Inflammatory macrophage treated with lipopolysaccharide for 4 hours (primary cell): ENCODE measurements at places on chromosomes 3 and 15.

- peak; percentile 97 for DNase-seq
Measured at GRCh38 chr3:122233101-122233952, 49.9 kb downstream of the CASR start.

GRCh38 chr3:83948771-83949170, 1010.0 kb upstream of the CADM2 start:
- no peak for DNase-seq

GRCh38 chr15:62770752-62771151, 271.8 kb upstream of the TPM1 start:
- DNase-seq = no peak

GRCh38 chr3:127760791-127761440, 61.4 kb downstream of the MGLL start:
- no peak for DNase-seq

- DNase-seq = no peak
Measured at GRCh38 chr3:52537726-52538421, 1.5 kb downstream of the UQCC5 start.

GRCh38 chr15:73899197-73900094, 26.1 kb downstream of the TBC1D21 start:
- no peak for DNase-seq

DNA sequence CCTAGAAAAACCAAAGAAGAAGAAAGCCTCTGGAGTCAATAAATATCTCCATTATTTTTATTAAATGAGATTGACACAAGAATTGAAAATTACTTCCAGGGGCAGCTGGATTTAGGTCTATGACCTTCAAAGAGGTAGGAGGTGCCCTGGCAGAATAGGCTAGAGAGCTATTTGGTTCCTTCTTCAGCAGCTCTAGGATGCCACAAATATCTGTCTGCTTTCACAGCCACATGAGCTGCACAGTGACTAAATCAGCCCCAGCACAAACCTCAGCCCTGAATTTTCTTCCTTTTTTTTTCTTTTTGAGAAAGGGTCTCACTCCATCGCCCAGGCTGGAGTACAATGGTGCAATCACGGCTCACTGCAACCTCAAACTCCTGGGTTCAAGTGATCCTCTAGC, 223.5 kb downstream of the ABHD5 start:
- DNase-seq = no peak

DNA sequence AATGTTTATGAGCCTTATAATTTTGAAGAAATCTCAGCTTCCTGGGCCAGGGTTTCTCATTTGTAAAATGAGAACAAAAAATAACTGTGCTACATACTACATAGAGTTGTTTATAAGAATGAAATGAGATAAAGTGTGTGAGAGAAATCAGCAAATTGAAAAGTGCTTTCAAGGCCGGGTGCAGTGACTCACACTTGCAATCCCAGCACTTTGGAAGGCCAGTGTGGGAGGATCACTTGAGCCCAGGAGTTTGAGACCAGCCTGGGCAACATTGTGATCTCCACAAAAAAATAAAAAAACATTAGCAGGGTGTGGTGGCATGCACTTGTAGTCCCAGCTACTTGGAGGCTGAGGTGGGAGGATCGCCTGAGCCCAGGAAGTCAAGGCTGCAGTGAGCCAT, 22.4 kb downstream of the FOXB1 start:
- DNase-seq = no peak

DNA sequence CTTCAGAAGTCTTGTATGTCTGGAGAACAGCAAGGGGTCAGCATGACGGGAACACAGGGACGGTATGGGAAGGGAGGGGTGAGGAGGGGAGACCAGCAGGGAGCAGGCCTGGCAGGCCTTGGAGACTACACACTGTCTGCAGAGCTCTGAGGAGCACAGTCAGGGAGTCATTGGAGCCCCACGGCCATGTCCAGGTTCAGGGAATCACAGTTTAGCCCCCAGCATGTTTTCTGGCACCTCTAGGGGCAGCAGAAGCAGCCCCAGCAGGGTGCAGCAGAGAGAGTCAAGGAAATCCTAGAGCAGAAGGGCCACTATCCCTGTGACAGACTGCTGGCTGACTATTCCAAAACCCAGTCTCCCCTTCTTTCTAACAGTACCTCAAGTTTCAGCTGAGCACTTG, 3.2 kb downstream of the LAMP3 start:
- DNase-seq = peak; percentile 48

GRCh38 chr3:170560717-170561382, 25.0 kb downstream of the SLC7A14 start:
- DNase-seq = no peak

DNA sequence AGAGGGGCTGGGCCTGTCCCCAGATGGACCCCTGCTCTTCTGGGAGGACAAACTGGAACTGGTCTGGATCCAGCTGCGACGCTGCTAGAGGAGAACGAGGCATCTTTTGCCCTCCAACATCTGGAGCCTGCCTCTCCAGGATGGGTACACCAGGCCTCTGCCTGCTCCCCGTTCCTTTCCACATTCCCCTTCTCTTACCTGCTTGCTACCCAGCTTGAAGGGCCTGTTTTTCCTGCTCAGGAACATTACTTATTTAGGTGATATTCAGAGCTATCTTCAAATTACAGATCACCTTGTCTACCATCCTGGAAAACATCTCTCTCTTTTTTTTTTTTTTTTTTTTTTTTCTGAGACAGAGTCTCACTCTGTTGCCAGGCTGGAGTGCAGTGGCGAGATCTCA, 64.0 kb downstream of the CHRD start:
- no peak for DNase-seq

DNA sequence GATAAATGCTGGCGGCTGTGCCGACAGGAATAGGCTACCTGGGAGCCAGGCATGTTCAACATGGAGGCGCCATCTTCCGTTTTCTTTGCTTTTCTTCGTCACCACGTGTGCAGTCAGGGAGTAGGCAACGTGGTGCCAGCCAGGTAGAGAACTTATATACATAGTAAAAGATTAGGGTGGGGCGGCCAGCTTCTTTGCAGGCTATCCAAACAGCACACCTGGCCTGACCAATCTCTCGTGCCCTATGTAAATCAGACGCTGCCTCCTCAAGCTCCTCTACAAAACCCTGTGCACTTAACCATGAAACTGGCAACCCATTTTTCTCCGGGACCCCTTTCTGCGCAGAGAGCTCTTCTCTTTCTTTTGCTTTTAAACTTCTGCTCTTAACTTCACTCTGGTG, 28.6 kb upstream of the OR5K4 start:
- no peak for DNase-seq

- DNase-seq = no peak
Measured at GRCh38 chr3:141388395-141388794, 20.1 kb downstream of the ZBTB38 start.

- DNase-seq = no peak
Measured at GRCh38 chr3:32897981-32898623, 53.3 kb upstream of the CCR4 start.

GRCh38 chr3:66353530-66353929, 132.7 kb downstream of the SLC25A26 start:
- DNase-seq = no peak

DNA sequence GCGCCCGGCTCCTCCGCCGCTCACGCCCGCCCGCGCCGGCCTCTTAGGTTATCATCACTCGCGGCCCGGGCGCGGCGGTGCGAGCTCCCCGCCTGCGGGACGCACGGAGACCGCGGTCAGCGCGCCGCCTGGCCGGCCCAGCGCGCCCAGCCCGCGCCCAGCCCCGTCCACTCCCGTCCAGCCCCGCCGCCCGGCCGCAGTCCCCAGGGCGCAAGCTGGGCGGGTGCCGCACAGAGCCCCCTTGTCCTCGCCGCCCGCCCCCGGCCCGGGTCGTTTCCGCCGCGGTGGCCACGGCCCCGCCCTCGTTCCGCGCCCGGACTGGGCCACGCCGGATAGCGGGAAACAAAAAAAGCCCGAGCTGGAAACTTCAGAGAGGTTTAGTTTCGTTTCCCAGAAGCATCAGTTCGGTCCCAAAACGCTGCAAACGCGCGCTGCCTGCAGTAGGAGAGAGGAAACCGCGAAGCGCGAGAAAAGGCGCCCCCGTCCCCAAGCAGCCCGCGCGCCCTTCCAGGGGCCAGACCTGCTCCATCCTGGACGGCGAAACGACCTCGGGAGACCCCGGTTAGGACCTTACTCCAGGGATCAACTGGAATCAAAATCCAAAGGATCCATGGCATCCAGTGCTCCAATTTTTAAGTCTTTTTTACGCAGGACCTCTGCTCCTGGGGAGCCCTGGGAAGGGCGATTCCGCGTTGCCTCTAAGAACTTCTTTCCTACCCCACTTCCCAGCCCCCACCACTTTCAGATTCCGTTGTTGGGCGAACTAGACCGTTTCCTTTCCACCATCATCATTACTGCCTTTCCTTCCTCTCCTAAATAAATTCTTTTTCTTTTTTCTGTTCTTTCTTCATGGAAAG, at the start of gene ATP10A:
Gene ATP10A, minus strand, starts transcription at position 217 of the 857 bp plus-strand sequence. CDS start 231 bp downstream, outside the sequence.
- DNase-seq = peak; percentile 83

GRCh38 chr3:132669256-132669777, 9.2 kb downstream of the UBA5 start:
- no peak for DNase-seq

GRCh38 chr3:105579439-105579838, 212.7 kb downstream of the ALCAM start:
- DNase-seq = no peak

GRCh38 chr15:31561156-31561555, 234.5 kb downstream of the KLF13 start:
- no peak for DNase-seq

DNA sequence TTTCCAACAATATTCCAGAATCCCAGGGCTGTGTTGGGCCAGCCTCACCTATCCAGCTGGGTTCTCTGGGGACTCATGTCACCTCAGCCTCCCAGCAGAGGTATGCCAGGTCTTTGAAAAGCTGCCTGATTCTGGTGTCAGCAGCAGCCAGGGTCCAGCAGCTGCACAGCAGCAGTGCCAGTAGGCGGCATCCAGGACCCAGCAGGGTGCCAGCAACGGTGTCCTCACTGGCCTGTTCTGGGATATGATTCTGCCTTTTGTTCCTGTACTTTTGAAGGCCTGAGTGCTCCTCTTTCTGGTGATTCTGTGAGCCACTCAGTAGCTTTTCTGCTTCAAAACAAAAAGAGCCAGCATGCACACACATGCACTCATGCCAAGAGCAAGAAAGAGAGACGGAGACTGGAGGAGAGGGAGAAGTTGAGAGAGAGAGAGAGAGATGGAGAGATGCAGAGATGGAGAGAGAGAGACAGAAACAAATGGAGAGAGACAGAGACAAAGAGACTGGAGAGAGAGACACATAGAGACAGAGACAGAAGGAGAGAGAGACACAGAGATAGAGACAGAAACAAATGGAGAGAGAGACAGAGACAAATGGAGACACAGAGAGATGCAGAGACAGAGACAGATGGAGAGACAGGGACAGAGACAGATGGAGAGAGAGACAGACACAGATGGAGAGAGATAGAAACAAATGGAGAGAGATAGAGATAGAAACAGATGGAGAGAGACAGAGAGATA, 205.7 kb downstream of the UACA start:
- DNase-seq = no peak

- DNase-seq = no peak
Measured at GRCh38 chr15:101188637-101189408, 63.0 kb downstream of the CHSY1 start.

GRCh38 chr3:32869513-32870047, 51.8 kb downstream of the TRIM71 start:
- no peak for DNase-seq

DNA sequence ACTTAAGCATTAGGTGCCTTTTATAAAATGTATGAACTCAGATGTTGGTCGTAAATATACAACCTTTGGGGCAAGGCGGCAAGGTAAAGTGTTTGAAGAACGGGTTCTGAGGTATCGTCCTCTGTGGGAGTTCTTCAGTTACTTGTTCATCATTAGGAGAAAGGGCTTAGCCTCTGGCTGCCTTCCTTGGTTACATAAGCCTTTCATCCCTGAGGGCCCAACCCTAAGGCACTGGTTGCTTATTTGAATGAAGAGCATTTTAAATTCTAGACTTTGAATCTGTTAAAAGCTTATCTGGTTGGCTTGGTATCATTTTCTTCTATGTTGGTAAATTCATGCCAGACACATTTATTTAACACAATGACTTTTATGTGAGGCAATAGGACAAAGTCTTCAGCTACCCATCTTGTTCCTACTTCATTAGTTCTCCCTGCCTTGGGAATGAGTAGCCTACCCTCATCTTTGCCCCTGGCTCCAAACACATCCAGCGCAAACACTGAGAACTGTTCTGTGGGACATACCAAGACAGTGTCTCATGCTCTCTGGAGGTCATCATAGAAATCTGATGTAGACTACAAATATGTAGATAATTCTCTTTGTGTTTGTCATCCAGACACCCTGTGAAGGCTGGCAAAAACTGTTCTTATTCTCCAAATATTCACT, 12.4 kb upstream of the CCDC80 start:
- DNase-seq = no peak

- DNase-seq = no peak
Measured at GRCh38 chr3:123971406-123971805, 10.4 kb upstream of the CCDC14 start.

DNA sequence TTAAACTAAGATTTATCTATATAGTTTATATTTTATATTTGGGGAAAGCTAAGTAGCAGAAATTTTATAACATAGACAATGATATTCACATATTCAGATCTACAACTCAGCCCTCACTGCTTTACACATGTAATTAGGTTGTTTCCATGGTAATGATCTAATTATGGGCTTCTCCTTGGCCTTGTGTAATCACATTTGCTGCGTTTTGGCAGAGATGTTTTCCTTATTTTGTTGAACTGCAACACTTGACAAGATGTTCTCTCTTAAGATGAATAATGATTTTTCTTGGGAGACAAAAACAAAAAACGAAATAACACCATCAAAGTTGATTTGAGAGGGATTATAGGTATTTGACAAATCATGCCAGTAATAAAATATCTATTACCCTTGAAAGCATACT, 635.6 kb upstream of the TBL1XR1 start:
- DNase-seq = no peak

- no peak for DNase-seq
Measured at GRCh38 chr3:65107174-65107573, 419.4 kb upstream of the ADAMTS9 start.

DNA sequence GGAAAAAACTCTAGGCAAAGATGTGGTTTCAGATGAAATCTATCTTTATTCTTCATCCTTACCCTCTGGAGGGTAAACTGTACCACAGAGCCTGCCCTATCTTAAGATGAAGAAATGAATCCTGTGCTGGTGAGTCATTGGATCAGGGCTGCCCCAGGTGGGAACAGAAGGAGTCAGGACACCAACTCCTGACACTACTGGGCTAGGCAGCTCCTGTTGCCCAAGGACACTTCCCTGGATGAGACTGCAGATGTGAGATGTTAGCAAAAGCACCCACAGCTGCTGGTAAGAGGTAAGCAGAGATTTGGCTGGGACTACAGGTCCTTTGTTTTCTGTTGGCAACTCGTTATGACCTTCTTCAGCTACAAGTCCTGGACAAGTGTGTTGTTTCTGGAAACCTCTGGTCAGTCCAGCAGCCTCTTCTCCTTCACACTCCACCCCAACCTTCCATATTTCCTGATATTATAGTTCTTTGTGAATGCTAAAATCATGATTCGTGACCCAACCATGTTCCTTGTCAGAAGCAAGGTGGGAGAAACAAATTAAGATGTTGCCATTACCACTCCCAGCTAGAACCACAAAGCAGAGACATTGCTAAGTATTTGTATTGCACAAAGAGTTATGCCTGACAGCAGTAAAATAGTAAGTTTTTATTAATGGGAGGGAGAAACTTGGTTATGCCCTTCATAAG, 104.2 kb upstream of the TGFBR2 start:
- DNase-seq = no peak
